ENCODE measurements at places on chromosomes 2 and 18.

- peak; percentile 56 for DNase-seq
Observed at GRCh38 chr2:174597345-174598047, at the start of gene WIPF1. Gene WIPF1 (minus strand): TSS chr2:174597804. CDS start chr2:174585573, 12,231 bp downstream.

DNA sequence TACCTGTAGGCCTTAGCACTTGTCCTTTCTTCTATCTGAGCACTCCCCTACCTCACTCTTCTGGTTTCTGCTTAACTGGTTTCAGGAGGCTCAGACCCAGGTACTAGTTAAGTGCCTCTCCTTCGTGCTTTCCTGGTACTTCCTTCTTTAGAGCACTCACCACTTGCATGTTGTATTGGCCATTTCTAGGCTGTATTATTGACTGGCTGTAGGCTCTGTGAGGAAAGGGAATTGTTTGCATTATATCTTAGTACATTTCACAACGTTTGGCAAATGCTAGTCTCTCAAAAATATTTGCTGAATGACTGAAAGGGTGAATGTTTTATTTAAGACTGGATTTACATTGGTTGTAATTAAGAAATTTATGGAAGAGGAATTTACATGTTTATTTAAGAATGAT, 36.0 kb upstream of the SCN1A start:
- no peak for DNase-seq

- no peak for DNase-seq
Observed at GRCh38 chr2:17262854-17263569, 255.2 kb downstream of the RAD51AP2 start.

DNA sequence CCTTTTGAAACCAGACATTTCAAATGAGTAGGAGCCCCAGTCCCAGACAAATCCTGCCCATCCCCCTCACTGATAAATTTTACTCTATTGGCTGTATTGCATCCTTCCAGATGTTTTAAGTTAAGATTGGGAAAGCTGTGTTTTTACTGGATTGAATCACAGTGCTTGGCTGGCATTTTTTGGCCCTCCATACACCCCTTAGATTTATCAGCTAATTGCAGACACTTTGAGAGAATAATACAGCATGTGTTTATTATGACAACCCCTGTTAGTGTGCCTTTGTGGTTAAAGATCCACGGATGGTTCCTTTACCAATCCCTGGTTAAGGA, 74.9 kb downstream of the ANTXR1 start:
- no peak for DNase-seq

- no peak for DNase-seq
Observed at GRCh38 chr2:177692783-177693269, 300.3 kb downstream of the AGPS start.

DNA sequence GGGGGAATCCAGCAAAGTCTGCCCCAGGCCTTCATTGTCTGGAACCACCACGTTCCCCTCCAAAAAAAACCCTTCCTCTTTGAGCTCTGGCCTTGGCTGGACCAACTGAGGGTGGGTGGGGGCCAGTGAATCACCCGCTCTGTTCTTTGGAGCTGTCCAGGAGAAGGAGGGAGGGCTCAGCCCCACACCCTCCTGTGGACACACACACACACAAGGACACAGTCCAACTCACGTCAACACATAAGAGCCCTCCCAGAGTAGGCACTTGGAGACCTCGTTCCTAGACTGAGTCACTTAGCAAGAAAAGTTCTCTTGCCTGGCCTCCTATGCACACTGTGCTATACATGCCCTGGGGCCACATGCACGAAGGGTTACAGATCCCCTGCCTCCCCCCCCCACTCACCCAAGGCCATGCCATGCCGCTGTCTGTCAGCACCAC, 1.2 kb upstream of the TNS1 start:
- no peak for DNase-seq

- DNase-seq, result peak; percentile 36
Observed at GRCh38 chr2:174577967-174578589, 19.5 kb downstream of the WIPF1 start.

- no peak for DNase-seq
Observed at GRCh38 chr2:71821856-71822255, 325.8 kb downstream of the CYP26B1 start.

DNA sequence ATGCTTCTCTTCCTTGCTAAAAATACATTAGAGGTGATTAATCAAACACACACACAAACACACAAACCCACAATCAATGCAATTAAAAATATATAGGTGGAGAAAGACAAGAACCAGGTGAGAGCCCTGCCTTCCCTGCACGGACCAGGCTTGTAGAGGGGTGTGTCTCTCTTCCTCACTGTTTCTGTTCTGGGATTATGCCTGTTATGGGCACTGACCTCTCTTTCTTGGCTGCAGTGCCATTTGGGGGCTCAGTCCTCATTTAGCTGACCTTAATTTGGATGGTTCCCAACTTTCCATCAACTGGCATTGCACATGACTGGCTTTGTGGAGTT, 89.8 kb downstream of the SH3RF3 start:
- DNase-seq, result no peak

- DNase-seq, result no peak
Observed at GRCh38 chr2:134368009-134368817, 114.3 kb downstream of the MGAT5 start.

- no peak for DNase-seq
Observed at GRCh38 chr2:154603682-154604081, 94.8 kb upstream of the KCNJ3 start.

DNA sequence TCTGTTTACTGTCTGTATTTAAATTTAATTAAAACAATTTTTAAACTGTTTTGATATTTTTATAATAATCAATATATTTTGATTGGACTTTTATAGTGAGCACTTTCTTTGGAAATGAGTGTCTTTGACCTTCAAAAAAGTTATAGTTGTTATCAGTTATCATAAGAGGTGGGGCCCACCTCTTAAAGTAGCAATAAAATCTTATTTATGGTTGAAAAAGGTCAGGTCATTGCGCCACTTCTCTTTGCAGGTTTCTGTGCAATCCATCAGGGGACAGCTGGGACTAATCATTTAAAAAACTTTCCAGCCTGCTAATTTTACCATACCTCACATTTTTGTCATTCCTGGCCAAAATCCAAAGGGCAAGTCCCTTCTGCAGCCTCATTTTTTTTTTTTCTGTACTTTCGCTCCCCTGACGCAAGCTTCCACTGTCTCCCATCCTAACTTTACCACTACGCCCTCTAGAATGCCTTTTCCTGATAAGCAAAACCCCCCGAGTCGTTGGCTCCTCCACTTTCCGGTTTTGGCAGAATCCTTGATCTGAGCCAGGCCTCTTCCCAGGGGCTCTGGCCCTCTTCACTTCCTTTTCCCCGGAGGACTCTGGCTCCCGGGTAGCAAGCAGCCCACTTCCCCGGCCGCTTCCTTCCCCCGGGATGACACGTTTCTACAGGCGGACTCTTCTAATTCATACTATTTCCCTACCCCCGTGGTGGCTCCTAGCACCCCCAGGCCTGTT, 1.1 kb upstream of the SEH1L start:
- peak; percentile 2 for DNase-seq

DNA sequence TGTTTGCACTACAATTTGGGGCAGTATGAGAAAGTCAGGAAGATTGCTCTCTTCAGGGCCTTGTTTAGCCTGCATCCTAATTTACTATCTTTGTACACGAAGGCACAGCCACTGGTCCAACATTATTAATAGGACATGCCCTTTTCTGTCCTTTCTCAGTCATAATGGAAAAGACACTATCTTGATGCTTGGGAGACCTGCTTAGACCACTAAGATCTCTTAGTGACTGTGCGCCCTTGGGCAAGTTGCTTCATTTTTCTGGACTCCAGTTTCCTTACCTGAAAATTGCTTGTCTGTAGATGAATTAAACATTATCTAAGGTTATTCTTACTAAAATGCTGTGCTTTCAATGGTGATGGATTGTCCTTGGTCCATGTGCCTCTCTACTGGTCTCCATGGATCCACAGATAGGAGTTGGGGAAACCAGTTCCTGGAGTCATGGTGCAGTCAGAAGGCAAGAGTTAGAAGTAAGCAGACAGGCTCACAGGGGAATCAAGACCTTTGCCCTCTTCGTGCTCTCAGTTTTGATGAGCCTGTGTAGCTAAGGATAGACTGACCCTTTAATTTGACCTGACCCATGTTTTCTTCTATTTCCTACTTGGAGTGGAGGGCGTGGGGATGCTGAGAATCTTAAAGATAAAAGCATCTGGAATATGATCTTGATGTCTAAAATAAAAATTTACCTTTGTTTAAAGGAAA, 114.0 kb downstream of the RAPGEF4 start:
- DNase-seq, result no peak
